ENCODE measurements at places on chromosomes 16 and 17.

DNA sequence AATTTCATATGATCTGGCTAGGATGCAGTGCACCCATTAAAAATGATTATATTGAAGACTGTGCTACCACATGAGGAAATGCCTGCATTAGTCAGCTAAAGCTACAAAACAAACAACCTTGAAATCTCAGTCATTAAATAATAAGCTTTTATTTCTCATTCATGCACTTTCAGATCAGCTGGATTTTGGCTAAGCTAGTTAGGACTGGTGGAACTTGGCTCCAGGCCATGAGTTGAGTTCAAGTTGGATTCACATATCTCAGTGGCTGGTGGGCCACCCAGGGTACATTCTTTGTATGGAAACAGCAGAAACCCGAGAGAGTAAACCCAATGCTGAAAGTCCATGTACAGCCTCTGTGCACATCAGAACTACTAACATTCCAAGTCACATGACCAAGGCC is 6.4 kb upstream of the SLFN12L start:
- no peak for DNase-seq

GRCh38 chr16:48538746-48539484 is 71.1 kb downstream of the N4BP1 start:
- DNase-seq, result no peak

- no peak for DNase-seq
Observed at GRCh38 chr16:2191446-2191706, 5.0 kb downstream of the CASKIN1 start.

DNA sequence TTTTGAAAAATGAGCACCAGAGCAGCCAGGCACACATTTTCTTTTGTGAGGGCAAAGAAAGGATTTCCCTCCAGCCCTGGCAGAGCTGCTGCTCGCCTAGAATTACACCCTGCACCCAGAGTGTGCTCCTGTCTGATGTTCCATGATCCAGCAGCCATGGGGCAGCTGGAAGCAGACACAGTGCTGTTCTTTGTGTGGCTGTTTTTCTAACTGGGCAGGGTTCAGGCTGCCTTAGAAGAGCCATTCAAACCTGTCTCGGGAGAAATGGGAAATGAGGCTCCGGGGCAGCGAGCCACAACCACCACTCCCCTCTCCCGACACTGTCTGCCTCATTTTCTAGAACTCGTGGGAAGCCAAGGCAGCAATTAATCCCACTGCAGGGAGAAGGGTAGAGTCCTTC is 28.9 kb downstream of the LITAF start:
- no peak for DNase-seq

Data from MV-4-11 (cell line).